Lung (tissue), 17 donors: ENCODE measurements at places on chromosomes 11 and 22. TPM values are rescaled to one million over a fixed set of nuclear protein-coding genes. Genes with fewer than 3 reads are reported as not detected.

DNA sequence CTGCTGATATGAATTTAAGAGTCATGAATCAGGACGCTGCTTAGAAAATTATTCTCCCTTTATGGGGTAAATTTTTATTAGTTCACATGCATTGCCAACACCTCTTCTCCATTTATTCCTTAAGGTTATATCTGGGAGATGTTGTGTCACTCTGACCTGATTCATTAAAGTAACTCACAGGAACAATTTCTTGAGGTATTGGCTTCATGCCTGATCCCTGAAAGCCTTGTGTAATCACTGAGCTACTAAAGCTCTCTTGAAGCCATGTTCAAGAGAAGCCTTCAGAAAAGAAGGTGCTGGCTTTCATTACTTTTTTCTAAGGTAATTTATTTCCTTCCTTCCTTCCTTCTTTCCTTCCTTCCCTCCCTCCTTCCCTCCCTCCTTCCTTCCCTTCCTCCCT lies 420.6 kb downstream of the RAB38 start:
- H3K27me3 ChIP-seq = no peaks in the 10 kb centered on the region
- no peaks in the 10 kb centered on the region for H3K36me3 ChIP-seq
- H3K27ac ChIP-seq = no peak overlapping the region
- peak; percentile 42 for DNase-seq
- no peaks in the 10 kb centered on the region for H3K4me1 ChIP-seq

DNA sequence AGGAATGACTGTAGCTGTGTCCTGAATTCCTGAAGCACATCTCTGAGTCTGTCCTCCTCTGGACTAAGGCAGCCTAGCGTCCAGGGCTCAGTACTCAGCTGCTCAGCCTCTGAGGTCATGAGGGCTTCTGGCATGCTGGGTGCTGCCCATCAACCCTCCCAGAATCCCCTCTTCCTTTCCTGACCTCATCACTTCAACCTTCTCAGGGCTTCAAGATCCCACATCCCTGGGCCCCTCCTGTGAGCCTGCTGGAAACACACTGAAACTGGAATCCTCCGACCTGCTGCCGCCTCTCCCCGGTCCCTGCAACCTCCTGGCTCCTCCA lies 803 bp downstream of the KRTAP5-8 start:
- H3K27ac ChIP-seq = no peak overlapping the region
- no peaks in the 10 kb centered on the region for H3K36me3 ChIP-seq
- no peaks in the 10 kb centered on the region for H3K4me1 ChIP-seq
- H3K4me3 ChIP-seq = no peak overlapping the region

- peaks cover 14% of the 10 kb centered on the region for H3K36me3 ChIP-seq
- H3K27me3 ChIP-seq = no peaks in the 10 kb centered on the region
- H3K4me1 ChIP-seq = peaks cover 5% of the 10 kb centered on the region
Observed at GRCh38 chr11:32586576-32587190, 3.1 kb downstream of the EIF3M start.

DNA sequence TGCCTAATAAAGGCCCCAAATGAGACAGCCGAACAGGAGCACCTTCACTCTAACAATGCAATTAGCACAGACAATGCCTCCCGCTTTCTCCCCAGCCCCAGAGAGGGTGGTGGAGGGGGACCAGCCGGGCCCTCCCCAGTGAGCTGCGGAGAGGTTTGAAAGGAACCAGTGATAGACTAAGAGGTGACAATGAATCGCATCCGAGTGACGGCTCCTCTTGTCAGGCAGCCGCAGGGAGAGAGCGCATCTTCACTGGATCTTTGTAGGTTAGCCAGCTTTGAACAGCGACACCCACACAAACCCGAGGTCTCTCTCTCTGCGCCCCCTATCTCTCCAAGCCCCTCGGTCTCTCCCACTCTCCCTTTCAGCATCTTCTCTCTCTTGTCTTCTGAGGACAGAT lies 28.0 kb downstream of the FLRT1 start:
- DNase-seq = no peak
- peaks cover 7% of the 10 kb centered on the region for H3K4me1 ChIP-seq
- H3K27ac ChIP-seq = no peak overlapping the region
- H3K4me3 ChIP-seq = no peak overlapping the region

- H3K27me3 ChIP-seq = no peaks in the 10 kb centered on the region
- H3K4me1 ChIP-seq = peaks cover 36% of the 10 kb centered on the region
- H3K36me3 ChIP-seq = no peaks in the 10 kb centered on the region
- H3K27ac ChIP-seq = no peak overlapping the region
- no peak for DNase-seq
Observed at GRCh38 chr22:29912605-29913398, 29.8 kb downstream of the MTMR3 start.

DNA sequence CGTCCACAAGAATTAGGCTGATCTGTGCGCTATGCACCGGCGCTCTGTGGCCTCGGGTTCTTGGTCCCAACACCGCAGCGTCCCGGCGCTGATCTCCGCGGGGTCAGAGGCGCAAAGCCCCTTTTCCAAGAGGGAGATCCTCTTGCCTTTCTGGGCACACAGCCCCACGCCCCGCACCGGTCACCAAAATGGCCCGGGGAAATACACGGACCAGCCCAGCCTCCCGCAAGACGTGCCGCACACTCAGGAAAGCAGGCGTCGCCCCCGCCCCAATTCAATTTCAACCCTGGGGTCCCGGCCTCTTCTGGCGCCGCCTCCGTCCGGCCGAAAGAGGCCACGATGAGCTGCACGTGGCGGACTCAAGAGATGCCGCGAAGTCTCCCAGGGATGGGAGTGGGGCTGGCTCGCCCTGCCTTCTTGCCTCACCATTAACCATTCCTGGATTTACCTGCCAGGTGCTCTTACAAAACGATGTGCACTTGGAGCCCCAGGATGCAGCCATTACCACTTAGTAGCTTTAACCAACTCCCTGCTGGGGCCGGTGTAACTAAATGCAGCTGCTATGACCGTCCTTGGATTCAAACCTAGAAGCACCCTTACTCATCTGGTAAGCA lies 10.5 kb downstream of the PIWIL3 start:
- no peak overlapping the region for H3K4me3 ChIP-seq
- DNase-seq = no peak
- H3K36me3 ChIP-seq = no peaks in the 10 kb centered on the region
- H3K27ac ChIP-seq = no peak overlapping the region
- H3K4me1 ChIP-seq = no peaks in the 10 kb centered on the region

DNA sequence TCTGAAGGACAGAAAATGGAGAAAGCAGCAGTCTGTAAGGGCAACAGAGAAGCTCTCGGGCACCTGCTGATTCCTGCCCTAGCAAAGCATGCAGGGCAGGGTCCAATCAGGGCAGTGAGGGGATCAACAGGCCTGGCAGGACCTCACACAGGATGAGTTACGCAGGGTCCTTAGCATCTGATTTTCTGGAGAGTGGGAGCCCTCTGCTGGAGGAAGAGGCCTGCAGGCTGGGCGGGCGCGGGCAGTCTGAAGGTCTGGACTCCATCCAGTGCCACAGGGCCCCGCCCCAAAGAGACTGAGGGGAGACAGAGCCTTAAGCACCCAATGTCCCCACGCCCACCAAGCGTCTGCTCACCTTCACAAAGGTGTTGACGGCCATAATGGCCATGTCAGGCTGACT lies 28.9 kb downstream of the AP1B1 start:
- H3K27ac ChIP-seq = no peak overlapping the region
- DNase-seq = peak; percentile 71
- peaks cover 19% of the 10 kb centered on the region for H3K36me3 ChIP-seq

DNA sequence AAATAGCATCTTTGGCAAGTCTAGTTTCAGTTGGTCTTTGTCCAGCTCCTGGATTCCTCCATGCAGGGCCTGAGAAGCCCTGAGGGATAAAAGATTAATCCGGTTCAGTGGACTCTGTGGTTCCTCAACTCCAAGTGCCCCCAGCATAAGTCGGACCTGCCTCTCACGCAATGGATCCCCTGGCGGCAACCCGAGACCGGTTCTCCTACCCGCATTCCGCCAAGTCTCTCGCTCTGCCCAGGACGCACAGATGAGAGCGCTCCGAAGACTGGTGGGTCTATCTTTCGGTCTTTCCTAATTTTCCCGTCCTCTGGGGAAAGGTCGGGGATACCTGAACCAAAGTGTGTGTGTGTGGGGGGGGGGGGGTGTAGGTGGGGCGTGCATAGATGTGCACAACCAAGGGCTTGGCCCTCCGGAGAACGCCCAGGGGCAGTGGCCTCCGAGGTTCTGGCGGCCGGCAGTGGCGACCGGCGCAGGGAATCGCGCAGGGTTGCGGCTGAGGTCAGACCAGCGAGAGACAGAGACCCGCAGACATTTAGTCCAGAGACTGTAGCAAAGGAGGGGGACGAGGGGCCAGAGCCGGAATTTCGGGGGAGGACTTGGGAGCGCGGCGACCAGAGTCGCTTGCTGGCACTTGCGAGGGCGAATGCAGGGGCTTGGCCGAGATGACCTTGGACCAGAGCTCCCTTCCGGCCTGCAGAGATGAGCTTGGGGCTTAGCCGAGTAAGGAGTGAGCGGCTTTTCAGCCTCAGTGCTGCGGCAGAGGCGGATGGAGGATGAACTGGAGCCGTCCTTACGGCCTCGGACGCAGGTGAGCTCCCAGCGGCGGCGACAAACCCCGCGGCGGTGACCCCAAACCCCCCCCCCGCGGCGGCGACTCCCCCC lies 712 bp upstream of the SLC2A11 start:
- peak overlapping the region; percentile 77 for H3K27ac ChIP-seq
- peak; percentile 65 for DNase-seq
- no peaks in the 10 kb centered on the region for H3K36me3 ChIP-seq
- H3K27me3 ChIP-seq = no peaks in the 10 kb centered on the region
- H3K4me1 ChIP-seq = no peaks in the 10 kb centered on the region

- no peaks in the 10 kb centered on the region for H3K36me3 ChIP-seq
- H3K27ac ChIP-seq = no peak overlapping the region
- peaks cover 8% of the 10 kb centered on the region for H3K4me1 ChIP-seq
- no peak for DNase-seq
- H3K4me3 ChIP-seq = no peak overlapping the region
Observed at GRCh38 chr11:67561971-67562619, 21.5 kb upstream of the GSTP1 start.

GRCh38 chr22:24391836-24392217 lies 35.6 kb upstream of the ADORA2A start:
- no peak overlapping the region for H3K27ac ChIP-seq
- H3K27me3 ChIP-seq = no peaks in the 10 kb centered on the region
- DNase-seq = no peak
- H3K36me3 ChIP-seq = peaks cover 5% of the 10 kb centered on the region
- peaks cover 10% of the 10 kb centered on the region for H3K4me1 ChIP-seq
- H3K4me3 ChIP-seq = no peak overlapping the region

- no peaks in the 10 kb centered on the region for H3K36me3 ChIP-seq
- H3K4me3 ChIP-seq = no peak overlapping the region
- no peak overlapping the region for H3K27ac ChIP-seq
- no peak for DNase-seq
Observed at GRCh38 chr11:22069844-22070243, 123.0 kb upstream of the ANO5 start.

DNA sequence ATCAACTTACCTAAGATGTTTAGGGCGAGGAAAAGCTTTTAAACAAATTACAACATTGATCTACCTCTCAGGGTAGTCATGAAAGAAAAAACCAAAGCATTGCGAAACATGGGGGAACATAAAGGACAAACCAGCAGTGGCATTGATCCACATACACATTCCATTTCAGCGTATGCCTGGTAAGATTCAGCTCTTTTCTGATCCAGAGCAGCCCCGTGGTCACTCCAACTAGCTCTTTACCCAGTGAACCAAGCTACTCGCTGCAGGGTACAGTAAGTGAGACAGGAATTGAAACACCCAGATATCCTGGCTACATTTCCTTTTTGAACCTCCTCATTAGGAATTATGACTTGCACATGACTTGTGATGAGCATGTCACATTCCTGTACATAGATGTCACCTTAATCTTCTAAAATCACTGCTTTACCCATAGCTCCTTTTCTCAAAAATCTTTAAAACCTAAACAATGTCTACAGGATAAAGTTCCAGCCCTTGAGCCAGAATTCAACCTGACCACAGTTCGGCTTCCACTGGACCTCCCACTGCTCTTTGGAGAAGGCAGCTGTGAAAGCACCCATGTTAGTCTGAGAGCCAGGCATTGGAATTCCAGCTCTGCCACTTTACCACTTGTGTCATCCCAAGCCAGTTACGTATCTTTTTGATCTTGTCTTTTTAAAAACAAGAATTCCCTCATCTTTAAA lies 42.9 kb upstream of the AKIP1 start:
- H3K27ac ChIP-seq = peak overlapping the region; percentile 12
- no peak for DNase-seq
- no peak overlapping the region for H3K4me3 ChIP-seq
- peaks cover 8% of the 10 kb centered on the region for H3K4me1 ChIP-seq

- no peaks in the 10 kb centered on the region for H3K4me1 ChIP-seq
- no peak overlapping the region for H3K4me3 ChIP-seq
- no peak for DNase-seq
- no peaks in the 10 kb centered on the region for H3K36me3 ChIP-seq
- H3K27ac ChIP-seq = no peak overlapping the region
Observed at GRCh38 chr11:82775736-82776346, 42.2 kb upstream of the FAM181B start.

GRCh38 chr11:134941326-134941725 lies 529.3 kb upstream of the B3GAT1 start:
- no peak overlapping the region for H3K27ac ChIP-seq
- H3K27me3 ChIP-seq = no peaks in the 10 kb centered on the region
- DNase-seq = no peak
- no peaks in the 10 kb centered on the region for H3K4me1 ChIP-seq
- no peak overlapping the region for H3K4me3 ChIP-seq
- H3K36me3 ChIP-seq = no peaks in the 10 kb centered on the region

DNA sequence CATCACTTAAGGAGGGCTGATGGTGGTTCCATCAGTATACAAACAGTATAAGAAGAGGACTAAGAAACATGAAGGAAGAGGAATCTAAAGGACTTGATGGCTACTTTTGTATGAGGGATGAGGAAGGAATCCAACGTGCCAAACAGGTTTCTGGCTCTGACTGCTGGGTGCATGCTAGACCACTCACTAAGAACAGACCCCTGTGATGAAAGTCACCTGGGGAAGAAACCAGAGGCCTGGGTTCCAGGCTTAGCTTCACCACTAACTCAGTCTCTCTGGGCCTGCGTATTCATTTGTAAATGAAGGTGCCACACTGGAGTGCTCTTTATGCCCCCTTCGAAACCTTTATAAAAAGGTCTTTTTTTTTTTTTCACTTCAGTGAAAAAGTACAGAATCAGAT lies 55.1 kb downstream of the AAMDC start:
- no peak overlapping the region for H3K27ac ChIP-seq
- no peak for DNase-seq

DNA sequence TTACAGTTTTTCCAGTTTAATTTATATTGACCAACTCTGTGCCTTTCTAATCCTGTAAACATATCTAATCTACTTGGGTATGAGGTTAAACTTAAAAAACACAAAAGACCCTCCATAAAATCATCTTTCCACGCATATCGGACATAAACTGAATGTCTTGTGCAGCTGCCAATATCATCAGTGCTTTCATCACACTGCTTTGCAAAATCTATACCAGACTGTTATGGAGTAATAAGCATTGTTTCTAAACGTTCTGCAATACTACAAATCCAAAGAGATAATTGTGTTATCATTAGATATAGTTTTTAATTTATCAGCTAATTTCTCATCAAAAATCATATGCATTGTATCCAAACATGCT lies 36.1 kb upstream of the AMPD3 start:
- no peaks in the 10 kb centered on the region for H3K4me1 ChIP-seq
- no peak overlapping the region for H3K27ac ChIP-seq

GRCh38 chr22:20125201-20126174 lies 6.1 kb upstream of the ZDHHC8 start:
- H3K27ac ChIP-seq = no peak overlapping the region
- H3K27me3 ChIP-seq = no peaks in the 10 kb centered on the region
- no peak overlapping the region for H3K4me3 ChIP-seq
- DNase-seq = no peak

The GNB1L gene
- total RNA-seq = 9.3 TPM

The SNX32 gene
- total RNA-seq = 0.77 TPM

The FREY1 gene
- total RNA-seq = 0.51 TPM

The FOLR1 gene
- 182 TPM for total RNA-seq

The SMTNL1 gene
- not detected for total RNA-seq

The IRAG1 gene
- 16.1 TPM for total RNA-seq

The OR51B6 gene
- total RNA-seq = not detected
